SW480 (cell line): ENCODE measurements at places on chromosomes 1 and 21.

- no peak for DNase-seq
Observed at GRCh38 chr1:56070601-56071000, 508.8 kb downstream of the PLPP3 start.

GRCh38 chr1:229097356-229097755, 173.6 kb upstream of the RAB4A start:
- DNase-seq = no peak

DNA sequence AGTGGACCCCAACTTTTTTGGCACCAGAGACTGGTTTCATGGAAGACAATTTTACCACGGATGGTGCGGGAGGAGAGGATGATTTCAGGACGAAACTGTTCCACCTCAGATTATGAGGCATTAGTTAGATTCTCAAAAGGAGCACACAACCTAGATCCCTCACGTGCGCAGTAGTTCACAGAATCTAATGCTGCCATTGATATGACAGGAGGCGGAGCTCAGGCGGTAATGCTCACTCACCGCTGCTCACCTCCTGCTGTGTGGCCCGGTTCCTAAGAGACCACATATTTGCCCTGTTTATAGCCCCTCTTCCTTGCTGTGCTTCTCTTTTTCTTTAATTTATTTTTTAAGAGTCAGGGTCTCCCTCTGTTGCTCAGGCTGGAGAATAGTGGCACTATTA, 4.6 kb downstream of the NTRK1 start:
- no peak for DNase-seq

DNA sequence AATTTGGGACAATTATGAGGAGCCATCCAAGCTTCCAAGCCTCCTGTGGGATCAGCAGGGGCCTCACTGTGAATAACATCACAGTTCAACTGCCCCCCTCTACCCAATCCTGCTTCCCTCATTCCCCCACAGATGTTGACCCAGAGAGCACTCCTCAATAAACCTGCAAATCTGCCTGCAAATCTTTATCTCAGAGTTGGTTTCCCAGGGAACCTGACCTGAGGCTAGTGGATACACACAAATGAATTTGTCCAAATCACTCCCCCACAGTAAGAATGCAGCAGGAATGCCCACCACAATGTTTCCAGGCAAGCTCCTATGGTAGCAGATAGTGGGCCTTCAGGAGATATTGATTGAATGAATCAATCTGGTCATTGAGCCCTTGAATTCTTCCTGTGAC, 56.4 kb upstream of the HIVEP3 start:
- no peak for DNase-seq

DNA sequence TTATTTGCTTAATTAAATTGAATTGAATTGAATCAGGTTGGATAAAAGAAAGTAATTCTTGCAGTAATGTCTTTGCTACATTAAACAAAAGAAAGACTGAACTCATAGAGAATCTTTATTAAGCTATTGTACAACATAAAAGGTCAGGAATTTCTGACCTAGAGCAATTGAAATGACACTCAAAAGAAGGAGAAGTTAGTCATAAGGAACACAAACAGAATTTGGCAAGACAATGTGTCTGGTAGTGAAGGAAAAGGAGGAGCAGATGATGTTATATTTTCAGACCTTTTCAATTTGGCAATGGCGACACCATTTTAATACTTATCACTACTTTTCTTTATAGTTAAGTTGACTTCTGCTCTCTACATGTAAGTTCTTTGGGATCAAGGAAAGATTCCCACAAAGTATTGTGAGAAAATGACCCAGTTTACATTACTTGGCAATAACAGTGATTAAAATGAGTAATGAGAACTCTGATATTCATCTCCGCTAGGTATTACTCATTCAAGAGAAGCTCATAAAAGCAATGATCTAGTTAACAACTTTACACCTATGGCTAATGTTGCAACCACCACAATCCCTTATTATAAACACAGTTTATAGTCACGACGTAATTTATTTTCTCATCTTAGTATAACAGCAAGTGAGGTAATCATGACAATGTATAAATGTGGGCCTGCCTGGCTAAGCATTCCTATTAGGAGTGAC, 14.7 kb upstream of the KRTAP21-1 start:
- DNase-seq = no peak

DNA sequence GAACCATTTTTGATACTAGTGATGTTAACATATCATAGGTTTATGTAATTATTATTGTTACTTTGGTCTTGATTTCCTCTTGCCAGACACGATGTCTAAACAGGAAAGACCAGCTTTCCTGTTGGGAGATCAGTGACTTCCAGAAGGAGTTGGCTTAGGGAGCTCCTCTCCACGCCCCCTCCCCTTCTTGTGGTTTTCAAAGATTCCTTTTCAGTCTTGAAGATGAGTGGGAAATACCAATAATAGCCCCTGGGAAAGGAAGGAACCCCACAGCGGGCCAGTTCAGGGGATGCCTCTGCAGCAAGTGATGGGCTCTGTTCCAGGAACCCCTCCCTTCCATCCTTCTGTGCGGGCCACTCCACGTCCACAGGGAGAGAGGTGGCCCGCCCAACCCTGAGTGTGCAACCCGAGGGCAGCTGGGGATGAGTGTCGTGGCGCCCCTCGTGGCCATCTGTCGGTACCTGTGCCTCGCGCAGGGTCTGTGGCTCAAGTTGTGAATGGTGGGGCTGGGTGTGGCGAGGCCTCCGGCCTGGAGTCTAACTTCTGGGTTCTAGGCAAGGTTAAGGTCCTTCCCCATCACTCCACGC, 65.7 kb downstream of the TLR5 start:
- DNase-seq = no peak

DNA sequence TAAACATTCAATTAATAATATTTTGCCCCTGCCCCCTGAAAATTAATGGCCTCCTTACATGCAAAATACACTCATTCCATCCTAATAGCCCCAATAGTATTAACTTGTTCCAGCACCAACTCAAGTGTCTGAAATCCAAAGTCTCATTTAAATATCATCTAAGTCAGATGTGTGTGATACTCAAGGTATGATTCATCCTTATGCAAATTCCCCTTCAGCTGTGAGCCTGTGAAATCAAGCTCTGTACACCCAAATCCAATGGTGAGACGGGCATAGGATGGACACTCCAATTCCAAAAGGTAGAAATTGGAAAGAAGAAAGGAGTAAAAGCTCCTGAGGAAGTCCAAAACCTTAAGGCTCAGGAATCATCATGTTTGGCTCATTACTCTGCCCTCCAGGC, 83.5 kb downstream of the HHAT start:
- DNase-seq = no peak
